ENCODE measurements at places on chromosomes 3 and 15. TPM values are rescaled to one million over a fixed set of nuclear protein-coding genes. Genes with fewer than 3 reads are reported as not detected.

- DNase-seq = no peak
Observed at GRCh38 chr3:197907196-197907595, 42.8 kb upstream of the RPL35A start.

DNA sequence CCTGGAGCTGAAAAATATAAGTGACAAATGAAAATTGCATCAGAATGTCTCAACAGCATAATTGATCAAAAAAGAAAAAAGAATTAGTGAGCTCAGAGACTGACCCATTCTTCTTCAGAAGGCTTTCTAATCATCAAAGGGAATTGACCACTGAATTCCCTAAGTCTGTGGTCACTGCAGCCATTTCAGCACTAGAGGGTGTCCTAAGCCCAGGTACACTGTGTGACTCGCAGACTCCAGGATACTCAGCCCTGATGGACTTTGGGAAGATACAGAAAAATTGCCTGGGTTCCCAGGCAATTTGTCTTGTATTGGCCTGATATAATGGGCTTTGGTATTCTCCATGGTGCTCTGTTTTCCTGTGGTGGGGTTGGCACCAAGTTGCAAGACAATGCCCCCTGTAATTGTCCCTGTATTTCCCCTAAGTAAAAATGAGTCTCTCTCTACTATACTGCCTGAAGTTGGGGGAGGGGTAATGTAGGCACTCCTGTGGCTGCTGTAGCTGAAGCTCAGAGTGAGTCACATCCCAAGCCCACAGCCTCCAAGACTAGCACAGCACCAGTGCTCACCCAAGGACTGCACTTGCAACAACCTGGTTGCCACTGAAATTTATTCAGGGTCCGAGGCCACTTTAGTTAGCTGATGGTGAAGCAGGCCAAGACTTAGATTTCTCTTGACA, 256.0 kb upstream of the STAC start:
- no peak for DNase-seq

- DNase-seq = no peak
Observed at GRCh38 chr3:21542656-21543379, 208.2 kb downstream of the ZNF385D start.

- no peak for DNase-seq
Observed at GRCh38 chr15:47675735-47676134, 41.6 kb upstream of the SEMA6D start.

GRCh38 chr3:99690761-99691369, 52.5 kb downstream of the COL8A1 start:
- no peak for DNase-seq

DNA sequence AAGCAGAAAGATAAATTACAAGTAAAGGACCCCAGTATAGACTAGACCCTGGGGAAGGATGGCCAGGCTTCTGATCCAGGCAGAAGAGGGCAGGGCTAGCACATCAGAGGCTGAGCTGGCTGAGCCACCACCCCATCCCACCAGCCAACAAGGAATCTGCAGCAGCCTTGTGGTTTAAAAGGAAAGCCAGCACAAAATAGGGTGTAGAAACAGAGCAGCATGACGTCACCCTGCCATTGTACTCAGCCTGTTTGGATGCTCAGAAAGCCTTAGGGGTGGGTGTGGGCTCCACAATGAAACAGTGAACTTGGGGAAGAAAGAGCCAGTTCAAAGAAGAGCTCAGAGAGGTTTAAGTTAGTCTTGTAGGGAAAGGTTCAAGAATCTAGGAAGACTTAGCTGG, 28.2 kb downstream of the DUOX1 start:
- no peak for DNase-seq

- no peak for DNase-seq
Observed at GRCh38 chr15:39752991-39753390, 29.6 kb downstream of the FSIP1 start.

DNA sequence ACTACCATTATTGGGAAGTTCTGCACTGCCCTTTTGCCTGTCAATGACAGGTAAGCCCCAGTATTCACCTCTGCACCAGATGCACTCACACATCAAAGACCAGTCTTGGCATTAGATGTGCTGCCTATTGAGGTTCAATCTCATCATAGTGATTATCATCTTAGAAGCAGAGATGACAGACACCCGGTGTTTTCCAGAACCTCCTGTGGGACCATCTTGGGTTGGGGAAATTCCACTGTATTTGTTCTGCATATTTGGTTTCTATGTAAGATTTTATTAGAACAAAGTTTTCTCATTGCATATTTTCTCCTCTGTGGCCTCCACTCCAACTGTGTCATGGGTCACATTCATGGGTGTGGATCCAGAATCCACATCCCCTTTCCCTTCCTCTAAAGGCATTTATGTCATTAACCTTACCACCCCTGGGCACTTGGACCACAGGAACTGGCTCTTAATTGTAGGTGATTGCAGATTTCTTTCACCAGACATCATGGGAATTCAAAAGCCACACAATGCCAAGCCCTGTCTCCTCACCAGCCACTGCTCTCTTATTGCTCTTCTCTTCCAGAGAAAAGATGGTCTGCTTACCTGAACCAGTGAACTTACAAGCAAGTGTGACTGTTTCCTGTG, 31.2 kb downstream of the PLA1A start:
- peak; percentile 41 for DNase-seq

Gene PRTG
- total RNA-seq = 26.1 TPM

Gene CXCR6
- total RNA-seq = 0.76 TPM

Gene SCAANT1
- not detected for total RNA-seq

Gene SCN11A
- total RNA-seq = 0.12 TPM
